ENCODE measurements at places on chromosomes 6 and 20.

DNA sequence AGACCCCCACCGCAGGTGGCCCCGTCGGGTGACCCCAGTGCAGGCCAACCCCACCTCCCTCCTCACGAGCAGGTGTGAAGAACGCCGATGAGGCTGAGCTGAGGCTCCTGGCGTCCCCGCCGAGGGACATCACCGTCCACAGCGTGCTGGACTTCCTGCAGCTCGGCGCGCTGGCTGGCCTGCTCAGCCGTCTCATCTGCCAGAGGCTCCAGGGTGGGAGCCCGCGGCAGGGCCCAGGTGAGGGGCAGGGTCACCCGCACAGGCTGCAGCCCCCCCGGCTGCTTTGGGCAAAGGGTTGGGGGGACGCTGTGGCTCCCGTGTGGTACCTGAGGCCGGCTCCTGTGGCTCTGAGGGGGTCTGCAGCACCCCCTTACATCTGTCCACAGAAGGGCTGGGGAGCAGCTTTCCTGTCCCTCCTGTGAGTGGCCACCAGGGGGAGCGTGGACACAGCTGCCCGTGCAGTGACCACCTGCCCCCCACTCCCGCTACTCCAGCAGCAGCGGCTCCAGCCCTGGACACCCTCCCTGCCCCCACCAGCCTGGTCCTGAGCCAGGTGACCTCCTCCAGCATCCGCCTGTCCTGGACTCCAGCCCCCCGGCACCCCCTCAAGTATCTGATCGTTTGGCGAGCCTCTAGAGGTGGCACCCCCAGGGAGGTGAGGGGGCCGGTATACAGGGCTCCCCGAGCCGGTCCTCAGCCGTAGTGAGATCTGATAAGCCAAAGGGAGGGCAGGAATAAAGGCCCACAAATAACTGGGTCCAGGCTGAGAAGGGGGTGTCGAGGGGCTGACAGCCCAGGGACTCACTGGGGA is 16.5 kb downstream of the COL20A1 start:
- peak; percentile 55 for DNase-seq

DNA sequence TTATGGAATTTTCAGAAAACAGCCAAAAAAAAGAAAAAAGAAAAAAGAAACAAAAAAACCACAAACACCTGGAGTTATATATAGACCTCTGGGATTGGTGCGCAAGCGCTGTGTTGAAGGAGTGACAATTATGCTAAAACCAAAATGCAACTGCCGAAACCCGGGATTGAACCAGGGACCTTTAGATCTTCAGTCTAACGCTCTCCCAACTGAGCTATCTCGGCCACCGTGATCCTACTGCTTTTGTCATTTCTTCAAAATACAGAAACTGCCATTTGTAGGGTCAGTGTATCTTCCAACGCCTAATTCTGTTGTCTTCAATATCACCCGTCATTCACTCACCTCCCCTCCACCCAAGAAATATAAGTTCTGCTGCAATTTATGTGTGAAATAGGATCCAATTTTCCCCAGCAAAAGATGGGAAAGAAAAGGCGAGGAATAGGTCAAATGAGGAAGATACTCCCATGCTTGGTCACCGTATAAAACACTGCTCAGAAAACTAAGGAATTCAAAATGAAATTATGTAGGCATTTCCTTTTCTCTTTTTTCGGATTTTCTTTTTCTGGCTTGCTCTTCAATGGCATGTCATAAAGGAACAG is 116.0 kb downstream of the TRIM27 start:
- DNase-seq, result no peak

- DNase-seq, result no peak
These were observed 9.8 kb upstream of the NDUFAF4 start for GRCh38 chr6:96907498-96907897.

- peak; percentile 45 for DNase-seq
These were observed 23.9 kb downstream of the ARMC2 start for GRCh38 chr6:108872141-108872557.

DNA sequence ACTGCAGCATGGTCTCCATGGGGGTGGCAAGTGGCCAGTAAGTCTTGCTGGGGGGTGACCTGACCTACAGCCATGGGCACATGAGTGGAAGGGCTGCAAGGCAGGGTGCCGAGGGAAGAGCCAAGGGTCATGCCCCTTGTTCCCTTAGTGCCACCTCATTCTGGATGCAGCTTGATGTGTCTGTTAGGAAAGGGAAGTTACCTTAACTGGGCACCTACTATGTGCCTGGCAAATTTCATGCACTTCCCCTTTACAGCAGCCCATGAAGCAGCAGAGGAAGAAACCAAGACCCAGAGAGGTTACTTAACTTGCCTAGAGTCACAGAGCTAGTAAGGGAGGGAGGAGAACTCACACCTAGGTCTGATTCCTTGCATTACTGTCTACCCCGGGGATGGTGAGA is 174.0 kb downstream of the MRPL14 start:
- no peak for DNase-seq

GRCh38 chr6:56079751-56080540 is 167.4 kb downstream of the COL21A1 start:
- DNase-seq, result no peak

DNA sequence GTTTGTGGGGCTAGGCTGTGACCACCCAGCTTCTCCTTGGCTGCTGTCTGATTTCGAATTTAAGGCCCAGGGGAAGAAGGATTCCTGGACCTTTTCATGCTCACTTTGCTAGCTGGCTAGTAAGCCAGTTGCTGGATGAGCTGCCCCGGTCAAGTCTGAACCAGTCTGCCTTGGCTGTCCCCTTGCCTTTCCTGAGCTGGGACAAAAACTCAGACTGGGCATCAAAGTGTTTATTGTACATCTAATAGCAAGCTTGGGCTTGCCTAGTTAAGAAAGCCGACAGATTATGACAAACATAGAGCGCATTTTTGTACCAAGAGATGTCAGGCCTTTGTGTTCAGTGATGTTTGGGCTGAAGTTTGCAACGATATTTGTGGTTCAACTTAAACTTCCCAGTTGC is 750 bp upstream of the PAK5 start:
- DNase-seq, result no peak
